ENCODE measurements at places on chromosomes 12 and 14. TPM values are rescaled to one million over a fixed set of nuclear protein-coding genes. Genes with fewer than 3 reads are reported as not detected.

Gene OR10AD1
- total RNA-seq = not detected

Gene NEDD1
- 15.7 TPM for total RNA-seq

Gene AMIGO2
- total RNA-seq = 1.6 TPM

Gene PIWIL1
- total RNA-seq = not detected

Gene SLC24A4
- total RNA-seq = 1.6 TPM

Gene GPR135
- total RNA-seq = 2.6 TPM

Gene OR4L1
- total RNA-seq = not detected

Gene ALX1
- total RNA-seq = 0.52 TPM

Gene MON2
- total RNA-seq = 67.3 TPM

Gene KLRC1
- 1.0 TPM for total RNA-seq

All from skeletal muscle tissue (tissue), 5 donors.